Glomerular endothelial cell (primary cell): ENCODE measurements at places on chromosomes 4 and X. TPM values are rescaled to one million over a fixed set of nuclear protein-coding genes. Genes with fewer than 3 reads are reported as not detected.

IGFBP7 gene
- 2,081 and 2,270 TPM in 2 replicates for total RNA-seq

ETDB gene
- not detected in 2 replicates for total RNA-seq

FGD1 gene
- total RNA-seq, result 8.3 and 12.5 TPM in 2 replicates

HTR2C gene
- not detected in 2 replicates for total RNA-seq

ART3 gene
- 1.2 and 1.4 TPM in 2 replicates for total RNA-seq
